Inflammatory macrophage treated with lipopolysaccharide for 1 hour (primary cell): ENCODE measurements at places on chromosomes 5 and 9.

- no peak for DNase-seq
These were observed 66.1 kb downstream of the PTPDC1 start for GRCh38 chr9:94150279-94150828.

- no peak for DNase-seq
These were observed 110.0 kb upstream of the SPOCK1 start for GRCh38 chr5:137609127-137609526.

DNA sequence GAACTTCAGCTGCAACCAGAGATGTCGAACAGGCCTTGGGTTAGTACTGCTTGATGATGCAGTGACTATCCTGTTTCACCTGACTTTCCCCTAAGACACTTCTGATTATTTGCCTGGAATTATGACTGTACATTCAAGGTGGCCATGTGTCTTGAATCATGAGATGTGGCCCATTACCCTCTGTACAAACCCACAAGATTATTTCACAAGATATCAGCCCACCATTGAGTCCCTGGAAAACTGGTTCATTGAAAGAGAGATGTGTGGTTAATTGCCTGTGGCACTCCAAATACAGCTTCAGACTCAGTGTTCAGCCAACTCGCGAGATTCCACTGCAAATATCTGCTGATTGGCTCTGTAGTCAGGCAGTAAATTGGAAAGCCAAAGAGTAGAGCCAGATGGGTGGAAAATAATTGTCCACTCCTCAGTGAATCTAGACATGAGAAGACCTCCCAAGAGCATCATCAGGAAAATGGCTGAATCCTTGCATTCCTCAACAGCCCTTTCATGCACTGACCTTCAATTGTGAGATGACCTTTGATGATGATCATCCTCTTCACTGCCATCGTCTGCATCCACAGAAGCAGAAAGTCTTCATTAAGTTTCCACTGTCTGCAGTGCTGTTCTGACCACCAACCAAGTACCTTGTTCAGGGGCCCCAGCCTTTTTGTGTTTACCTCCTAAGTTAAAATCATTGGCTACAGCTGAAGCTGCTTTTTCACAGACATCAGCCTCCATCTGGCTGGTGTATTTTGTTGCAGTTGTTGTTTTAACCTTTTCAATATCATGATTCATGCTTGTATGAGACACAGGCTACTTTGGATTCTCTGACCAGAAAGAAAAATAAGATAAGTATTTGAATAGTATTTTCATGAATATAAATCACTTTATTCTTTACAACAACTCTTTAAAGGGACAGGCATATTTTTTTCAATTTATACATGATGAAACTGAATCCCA, 75.2 kb downstream of the ESM1 start:
- DNase-seq = no peak

DNA sequence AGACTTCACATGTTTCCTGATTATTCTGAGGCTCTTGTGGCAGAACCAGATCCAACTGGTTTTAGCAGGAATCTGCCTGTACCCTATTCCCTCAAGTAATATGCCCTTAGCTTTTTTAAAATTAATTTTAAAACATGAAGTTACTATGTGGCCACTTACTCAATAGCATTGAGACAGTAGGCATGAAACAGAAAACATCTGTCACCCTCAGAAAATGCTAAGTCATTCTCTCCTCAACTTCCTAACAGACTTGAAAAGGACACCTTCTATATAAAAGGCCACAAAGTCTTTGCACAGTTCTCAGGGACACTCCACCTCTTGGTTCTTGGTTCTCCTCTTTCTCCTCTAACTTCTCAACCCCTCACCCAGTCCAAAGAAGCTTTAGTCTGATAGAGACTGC, 277.8 kb downstream of the RAB3C start:
- peak; percentile 25 for DNase-seq

DNA sequence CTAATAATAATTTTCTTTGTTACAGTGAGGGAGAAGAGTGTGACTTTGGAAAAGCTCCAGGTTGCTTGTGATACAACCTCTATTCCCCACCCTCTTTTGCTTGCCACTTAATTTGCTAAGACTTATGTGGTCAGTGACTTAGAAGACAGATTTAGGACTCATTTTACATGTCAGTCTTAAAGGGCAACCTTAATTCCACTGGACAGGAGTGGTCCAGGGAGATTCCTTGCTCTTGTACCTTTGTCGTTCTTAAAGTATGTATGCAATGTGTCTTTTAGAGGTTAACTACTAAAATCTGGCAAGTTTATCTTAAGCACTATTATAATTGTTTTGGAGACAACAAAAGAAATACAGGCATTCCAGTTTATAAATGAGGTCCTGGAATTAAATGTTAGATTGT, 20.0 kb downstream of the SLC30A5 start:
- DNase-seq = no peak

DNA sequence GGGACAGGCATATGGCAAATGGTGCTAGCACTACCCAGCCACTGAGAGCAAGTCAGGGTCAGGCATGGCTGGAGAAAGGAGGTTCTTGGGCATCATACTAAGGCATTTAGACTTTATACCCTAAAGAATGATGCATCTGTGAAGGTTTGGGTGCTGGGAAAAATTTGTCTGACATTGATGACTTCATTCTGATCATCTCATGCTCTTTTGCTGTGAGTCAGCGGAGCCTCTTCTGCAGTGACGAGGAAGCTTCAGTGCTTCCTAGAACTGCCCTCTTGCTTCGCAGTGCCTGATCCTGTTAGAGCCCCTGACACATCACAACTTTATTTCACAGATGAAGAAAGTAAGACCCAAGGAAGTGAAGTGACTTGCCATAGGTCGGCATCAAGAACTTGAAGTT, 266.6 kb upstream of the GAS1 start:
- no peak for DNase-seq

DNA sequence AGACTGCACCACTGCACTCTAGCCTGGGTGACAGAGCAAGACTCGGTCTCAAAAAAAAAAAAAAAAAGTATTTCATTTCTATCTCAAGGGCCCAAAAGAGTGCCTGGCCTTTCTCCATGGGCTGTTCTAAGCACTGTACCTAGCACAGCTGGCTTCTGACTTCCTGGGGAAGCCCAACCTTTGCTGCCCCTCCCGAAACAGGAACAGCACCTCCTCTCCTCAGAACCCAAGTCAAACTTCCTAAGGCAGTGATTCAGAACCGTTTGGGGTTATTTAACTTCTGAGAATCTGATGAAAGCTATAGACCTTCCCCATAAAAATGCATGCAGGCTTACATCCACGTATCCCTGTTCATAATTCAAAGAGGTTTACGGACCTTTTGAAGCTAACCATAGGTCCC, 57.8 kb downstream of the NRG2 start:
- DNase-seq = no peak

DNA sequence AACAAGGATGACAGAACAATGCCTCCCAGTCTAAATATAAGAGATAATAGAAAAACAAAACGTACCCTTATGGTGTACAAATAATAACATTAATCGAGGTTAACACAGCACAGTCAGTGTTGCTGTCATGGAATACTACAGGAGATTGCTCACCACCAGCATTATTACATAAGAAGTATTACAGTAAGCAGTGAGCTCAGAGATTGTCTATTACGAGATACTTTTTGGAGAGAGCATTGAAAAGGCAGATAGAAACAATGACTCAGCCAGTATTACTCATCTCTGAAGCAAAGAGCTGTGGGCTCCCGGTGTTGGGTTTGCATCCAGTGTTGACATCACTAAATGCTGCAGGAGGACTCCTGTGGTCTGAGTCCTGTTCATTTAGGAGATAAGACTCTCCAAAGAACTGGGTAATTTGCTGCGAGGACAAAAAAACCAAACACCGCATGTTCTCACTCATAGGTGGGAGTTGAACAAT, 191.9 kb upstream of the SEMA6A start:
- peak; percentile 1 for DNase-seq

DNA sequence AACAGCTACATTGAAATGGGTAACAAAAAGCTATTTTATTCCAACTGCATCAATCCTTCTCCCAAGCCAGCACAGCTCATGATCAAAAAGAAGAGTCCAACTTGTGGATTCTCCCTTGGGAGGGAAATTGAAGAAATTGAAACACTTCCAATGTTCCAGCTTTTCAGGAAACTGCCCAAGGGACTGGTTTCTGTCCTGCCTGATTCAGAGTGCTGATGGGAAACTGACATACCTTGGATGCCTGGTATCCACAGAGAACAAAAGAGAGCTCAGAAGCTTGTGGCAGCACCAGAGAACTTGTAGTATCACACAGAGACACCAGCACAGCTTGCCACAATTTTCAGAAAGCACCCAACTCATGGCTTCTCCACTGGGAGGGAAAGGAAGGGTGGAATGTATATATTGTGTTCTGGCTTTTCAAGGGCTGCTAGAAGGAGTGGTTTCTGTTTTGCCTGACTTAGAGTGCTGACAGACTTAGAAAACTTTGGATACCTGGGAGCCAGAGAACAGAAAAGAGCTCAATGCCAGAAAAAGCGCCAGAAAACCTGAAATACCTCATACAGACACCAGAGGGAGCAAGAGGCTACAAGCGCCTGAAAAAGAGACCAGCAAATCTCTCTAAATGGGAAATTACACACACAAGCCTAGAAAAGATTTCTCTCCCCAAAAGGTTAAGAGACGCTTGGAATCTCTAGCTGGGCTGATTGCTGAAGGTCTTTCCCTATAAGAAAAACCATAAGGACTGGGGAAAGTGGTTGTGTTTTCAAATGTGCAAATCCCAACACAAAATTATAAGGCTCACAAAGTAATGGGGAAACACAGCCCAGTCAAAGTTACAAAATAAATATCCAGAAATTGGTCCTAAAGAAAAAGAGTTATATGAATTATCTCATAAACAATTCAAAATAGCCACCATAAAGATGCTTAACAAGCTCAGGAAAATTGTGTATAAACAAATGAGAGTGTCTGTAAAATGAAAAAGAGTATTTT, 178.8 kb downstream of the SPOCK1 start:
- peak; percentile 81 for DNase-seq

- peak; percentile 55 for DNase-seq
These were observed 1035.3 kb downstream of the CDH12 start for GRCh38 chr5:21817668-21818369.

DNA sequence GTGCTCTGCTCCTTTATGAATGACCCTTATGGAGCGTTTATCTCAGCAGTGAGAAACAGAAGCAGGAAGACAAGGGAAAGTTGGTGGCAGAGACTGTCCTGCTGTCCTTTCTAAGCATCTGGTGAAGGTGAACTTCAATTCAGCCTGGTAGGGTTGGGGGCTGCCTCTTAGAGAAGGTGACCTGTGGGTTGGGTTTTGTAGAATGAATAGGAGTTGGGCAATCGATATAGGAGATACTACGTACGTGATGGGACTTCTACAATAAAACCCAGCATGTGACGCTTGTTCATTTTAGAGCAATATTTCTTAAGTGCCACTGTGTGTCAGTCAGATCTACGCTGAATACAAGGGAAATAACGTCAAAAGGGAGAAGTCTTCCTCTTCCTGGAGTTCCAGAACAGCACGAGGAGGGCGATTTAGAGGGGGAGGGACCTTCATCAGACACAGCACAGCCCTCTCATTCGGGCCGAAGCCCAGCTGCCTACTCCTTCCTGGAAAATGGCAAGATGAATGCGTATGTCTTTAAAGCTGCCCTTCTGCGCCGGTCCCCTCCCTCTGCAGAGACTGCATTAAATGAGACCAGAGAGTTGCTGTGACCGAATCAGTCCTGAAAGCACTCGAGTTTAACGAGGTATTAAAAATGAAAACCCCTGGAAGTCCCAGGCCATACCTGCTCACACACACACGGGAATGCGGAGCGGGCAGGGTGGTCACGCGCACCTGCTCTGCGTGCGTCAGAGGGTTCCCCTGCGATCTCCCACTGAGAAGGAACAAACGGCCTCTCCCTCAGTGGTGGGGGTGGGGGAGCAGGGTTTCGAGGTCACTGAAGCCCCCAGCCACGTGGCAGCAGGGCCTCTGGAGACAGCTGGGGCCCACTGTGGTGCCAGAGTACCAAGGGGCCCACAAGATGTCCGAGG, 85.3 kb upstream of the SARDH start:
- peak; percentile 77 for DNase-seq

GRCh38 chr9:86286278-86286677, 3.9 kb upstream of the ISCA1 start:
- DNase-seq = no peak

GRCh38 chr5:58498340-58498942, 7.2 kb downstream of the GAPT start:
- peak; percentile 42 for DNase-seq

DNA sequence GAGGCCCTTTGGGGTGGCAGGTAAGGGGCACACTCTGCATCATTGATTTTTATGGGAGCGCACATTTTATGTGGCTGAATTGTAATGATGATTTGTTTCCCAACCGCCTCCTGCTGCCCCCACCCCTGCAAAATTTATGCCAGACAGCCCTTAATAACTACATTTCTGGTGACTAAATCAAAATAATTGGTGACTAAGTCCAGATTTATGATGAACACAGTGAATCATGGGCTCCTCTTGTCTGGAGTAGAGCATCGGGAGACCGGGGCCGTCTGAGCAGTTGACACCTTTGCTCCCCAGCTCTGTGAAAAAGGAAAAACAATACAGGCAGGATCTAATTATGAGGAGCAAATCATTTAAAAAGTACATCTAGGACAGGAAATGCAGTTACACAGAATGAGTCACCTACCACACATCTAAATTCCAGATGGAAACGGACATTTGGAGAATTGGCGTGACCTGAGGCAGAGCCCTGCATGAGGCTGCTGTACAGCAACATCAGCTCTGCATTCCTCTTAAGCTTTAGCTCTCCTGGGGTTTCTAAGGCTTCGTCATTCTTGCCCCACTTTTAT, 58.9 kb downstream of the DOCK2 start:
- no peak for DNase-seq

- no peak for DNase-seq
These were observed 89.7 kb downstream of the ZNF366 start for GRCh38 chr5:72417333-72418062.

GRCh38 chr5:115641948-115642347, 16.1 kb upstream of the TMED7 start:
- no peak for DNase-seq

DNA sequence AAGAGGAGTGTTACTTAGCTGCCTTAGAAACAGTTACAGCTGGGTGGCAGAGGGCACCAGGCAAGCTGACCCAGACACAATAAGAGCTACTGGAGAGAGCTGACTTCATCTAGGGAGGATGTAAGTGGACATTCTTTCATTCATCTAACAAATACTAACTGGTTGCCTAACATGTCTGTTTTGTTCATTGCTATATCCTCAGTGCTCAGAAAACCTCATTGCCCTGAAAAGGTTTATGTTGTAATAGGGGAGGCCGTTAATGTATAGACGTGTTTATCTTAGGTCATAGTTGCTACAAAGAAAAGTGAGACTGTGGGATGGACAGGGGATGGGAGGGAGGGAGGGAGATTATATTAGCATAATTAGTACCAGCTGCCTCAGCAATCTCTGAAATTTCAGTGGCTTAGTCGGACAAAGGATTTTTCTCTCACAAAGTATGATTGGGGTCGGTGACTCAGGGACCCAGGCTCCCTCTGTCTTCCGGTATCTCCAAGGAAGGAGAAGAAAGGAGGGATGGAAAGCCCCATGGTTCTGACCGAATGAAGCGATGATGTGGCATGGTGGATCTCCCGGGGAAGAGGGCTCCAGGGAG, 2.6 kb upstream of the SNX18 start:
- DNase-seq = no peak

- no peak for DNase-seq
These were observed 1.3 kb downstream of the EDIL3 start for GRCh38 chr5:84383296-84383815.
